ENCODE measurements at places on chromosomes 11 and 22.

DNA sequence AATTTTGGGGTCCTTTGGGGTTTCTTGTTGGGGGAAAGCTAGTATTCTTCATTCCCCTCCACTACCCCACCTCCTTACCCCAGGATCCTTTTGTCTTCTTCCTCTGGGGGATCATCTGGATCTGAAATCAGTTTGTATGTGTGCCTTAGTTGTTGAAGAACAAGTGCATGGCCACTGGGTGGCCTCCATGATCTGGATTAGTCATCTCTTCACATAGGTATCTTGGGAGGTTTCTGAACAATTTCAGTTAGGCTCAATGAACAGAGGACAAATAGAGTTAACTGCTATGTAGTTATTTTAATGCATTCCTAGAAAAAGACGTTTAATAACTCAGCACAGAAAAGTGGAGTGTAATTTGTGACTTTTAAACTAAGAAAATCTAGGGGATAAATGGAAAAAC, 7.1 kb upstream of the VWA5A start:
- DNase-seq, result no peak

- DNase-seq, result no peak
Observed at GRCh38 chr11:61671527-61671926, 8.7 kb upstream of the DAGLA start.

DNA sequence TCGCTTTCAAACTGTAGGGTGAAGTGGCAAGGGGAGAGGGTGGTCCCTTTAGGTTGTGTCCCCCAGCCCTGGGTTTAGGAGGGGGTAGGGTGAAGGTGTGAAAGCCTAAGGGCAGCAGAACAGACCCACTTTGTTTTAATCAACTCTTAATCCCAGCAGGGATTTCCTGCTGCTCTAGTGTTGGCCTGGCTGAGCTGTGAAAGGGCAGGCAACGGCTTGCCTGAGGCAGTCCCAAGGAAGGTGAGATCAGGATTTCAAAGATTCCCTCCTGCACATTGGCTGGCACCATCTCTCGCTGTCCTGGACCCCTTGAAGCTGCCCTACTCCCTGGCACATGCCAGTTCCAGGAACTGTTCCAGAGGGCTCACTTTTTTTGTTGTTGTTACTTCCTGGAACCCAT, 221.3 kb downstream of the INSC start:
- no peak for DNase-seq

- DNase-seq, result no peak
Observed at GRCh38 chr11:130024361-130024760, 21.7 kb upstream of the PRDM10 start.

GRCh38 chr11:133845413-133845812, at the start of gene SPATA19:
Gene SPATA19 (minus strand): TSS chr11:133845513. CDS start chr11:133845446, 67 bp downstream.
- DNase-seq, result no peak

- DNase-seq, result no peak
Observed at GRCh38 chr11:22432291-22433093, 94.3 kb downstream of the SLC17A6 start.

- DNase-seq, result no peak
Observed at GRCh38 chr11:76102802-76103201, 103.5 kb downstream of the WNT11 start.

DNA sequence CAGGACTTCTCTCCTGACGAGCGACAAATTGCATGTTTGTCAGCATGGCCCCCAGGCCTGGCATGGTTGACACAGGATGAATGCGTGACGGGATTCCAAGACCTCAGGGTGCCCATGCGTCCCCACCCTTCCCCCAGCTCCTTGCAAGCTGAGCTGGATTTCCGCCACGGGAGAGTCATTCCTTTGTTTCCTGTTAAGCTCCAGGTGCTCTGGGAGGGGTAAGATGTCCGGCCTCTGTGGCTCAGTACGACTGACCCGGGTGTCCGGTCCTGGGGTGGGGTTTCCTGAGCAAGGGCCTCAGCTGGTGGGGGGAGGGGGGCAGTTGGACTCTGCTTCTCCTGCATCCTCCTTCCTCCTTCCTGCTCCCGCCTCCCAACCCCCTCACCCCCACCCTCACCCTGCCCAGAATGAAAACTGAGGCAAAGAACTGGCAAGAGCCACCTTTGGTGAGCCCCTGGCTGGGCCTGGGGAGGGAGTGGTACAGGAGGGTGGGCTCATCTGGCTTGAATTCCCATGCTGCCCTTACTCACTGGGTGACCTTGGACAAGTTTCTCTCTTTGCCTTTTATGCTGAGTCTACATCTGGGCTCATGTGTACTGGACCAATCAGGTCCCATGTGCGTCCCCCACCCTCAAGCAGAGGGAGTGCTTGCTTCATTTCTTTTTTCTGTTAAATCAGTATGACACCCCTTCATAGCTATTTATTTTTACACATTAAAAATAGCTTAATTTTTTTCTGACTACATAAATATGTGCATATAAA, 2.5 kb downstream of the CDC42EP2 start:
- no peak for DNase-seq
